ENCODE measurements at places on chromosomes 13 and 19.

GRCh38 chr13:43983373-43983772 is 103.7 kb downstream of the LACC1 start:
- DNase-seq = no peak

DNA sequence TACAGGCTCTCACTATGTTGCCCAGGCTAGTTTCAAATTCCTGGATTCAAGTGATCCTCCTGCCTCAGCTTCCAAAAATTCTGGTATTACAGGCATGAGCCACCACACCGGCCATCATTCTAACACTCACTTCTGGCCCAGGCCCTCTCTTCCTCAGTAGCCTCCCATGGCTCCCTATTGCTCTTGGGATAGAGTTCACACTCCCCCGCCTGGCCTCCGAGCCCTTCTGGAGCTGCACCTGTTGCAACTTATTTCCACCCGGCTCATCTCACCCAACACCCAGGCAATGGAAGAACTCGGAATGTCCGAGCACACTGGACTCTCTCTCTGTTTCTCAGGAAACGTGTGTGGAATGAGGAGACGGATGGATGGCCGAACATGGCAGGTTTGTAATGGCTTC is 9.0 kb upstream of the SBK3 start:
- no peak for DNase-seq

- DNase-seq = no peak
Measured at GRCh38 chr19:1591421-1592023, 1.1 kb downstream of the MBD3 start.

GRCh38 chr13:26601669-26602068 is 44.2 kb downstream of the WASF3 start:
- DNase-seq = no peak

DNA sequence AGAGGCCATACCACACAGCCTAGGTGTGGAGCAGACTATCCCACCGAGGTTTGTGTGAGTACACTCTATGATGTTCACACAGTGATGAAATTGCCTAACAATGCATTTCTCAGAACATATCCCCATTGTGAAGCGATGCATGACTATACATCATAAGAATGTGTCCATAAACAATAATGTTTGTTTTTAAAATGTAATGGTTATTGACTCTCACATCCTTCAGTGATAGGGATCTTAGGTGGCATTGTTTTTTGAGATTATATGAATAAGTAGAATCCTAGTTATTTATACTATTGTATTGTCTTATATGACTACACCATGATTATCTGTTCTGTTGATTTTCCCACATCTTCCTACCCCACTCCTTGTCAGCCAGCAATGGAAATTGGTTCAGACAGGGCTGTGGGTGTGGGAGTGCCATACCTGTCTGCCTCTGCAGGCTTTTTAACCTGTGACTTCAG is 13.6 kb downstream of the CCNA1 start:
- DNase-seq = no peak

DNA sequence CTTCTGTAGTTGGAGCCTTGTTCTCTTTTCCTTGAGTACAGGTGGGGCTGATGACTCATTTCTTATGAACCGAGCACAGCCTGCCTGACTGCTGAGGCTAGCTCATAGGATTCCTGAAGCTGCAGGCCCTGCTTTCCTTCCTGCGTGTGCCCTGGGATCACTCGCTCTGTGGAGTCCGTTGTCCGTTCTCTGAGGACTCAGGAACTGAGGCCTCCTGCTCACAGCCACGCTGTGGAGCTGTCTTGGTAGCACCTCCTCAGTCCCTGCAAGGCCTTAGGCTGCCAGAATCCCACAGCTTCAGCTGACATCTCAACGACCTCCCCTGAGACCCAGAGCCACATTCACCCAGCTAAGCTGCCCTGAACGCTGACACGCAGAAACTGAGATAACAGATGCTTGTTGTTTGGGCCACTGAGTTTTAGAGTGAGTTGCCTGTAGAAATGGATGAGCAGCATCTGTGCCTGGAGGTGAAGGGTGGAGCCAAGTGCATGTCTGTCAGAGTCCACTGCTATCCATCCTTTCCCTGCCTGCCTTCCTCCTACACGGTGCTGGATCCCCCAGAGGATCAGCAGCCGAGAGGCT is 72.9 kb downstream of the ARHGEF7 start:
- DNase-seq = no peak

GRCh38 chr13:43088093-43088511 is 64.7 kb downstream of the DNAJC15 start:
- no peak for DNase-seq
